NCI-H187 (cell line): ENCODE measurements at places on chromosomes 12 and 14.

DNA sequence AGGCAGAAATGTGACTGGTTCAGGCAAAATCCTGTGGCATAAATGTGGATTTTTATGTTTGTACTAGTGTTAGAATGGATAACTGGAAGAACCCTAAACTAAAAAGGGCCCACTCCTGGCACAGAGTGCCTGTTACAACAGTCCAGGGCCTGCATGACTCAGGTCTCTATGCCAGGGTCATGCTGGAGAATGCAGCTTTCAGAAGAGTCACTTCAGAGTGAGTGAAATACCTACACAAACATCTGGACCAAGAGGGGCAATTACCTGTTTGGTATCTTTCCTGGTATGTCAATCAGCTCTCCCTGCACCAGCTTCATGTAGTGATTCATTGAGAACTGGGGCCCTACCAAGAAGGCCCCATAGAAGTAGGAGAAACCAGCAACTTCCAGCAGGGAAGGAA, 10.0 kb downstream of the EMG1 start:
- no peak for DNase-seq

DNA sequence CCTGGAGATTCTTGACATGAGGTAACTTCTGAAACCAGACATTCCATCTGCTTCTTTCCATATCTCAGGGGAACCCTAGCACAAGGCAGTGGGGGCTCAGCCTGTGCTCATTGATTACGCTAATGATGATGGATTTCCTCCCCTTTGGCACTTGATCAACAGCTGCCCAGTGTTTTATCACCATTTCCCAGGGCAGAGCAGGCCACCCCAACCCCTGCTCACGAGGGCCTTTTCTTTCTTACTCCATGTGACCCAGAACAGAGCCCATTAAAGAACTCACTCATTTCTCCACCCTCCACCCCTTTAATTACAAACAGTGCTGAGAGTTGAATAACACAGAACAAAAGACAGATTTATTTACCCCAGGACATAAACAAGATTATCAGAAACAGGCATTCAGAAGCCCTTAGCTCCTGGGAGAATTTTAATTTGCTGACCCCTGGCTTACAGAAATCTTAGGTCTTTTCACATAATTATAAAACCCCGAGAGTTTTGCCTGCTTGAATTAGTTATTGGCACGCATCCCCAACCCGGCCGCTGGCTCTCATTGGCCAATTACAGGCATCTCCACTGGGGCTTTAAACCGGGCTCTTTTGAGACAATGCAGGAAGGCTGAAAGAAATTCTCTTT, 32.0 kb upstream of the CCDC60 start:
- no peak for DNase-seq

DNA sequence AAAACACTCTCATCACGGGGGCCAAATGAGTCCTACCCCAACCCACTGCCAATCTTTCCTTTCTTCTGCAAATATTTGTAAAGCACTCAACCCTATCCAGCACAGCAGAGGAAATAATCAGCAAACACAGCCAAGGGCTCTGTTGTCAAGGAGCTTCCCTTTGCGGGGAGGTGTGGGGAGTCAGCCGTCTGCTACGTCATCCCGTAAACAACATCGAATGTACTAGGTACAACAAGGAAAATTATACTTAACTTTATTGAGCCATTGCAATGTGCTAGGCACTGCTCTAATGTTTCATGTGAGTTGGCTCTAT, 22.8 kb downstream of the TMEM63C start:
- DNase-seq: peak; percentile 73

DNA sequence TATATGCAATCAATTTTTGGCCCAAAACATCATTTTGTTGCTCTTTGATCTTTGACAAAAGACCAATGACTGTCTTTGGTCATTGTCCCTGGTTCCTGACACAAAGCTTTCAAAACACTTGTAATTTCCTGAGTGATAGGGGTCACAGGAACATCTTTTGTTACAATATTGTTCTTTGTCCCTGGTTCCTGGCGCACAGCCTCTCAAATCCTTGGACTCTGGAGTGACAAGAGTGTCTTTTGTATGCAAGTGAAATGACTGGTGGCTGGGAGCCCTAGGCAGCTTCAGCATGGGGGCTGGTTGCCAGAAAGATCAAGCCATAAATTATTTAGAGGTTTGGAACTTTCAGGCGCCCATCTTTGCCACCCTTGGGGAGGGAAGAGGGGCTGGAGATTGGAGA, 53.9 kb downstream of the DNAH10 start:
- DNase-seq: no peak

DNA sequence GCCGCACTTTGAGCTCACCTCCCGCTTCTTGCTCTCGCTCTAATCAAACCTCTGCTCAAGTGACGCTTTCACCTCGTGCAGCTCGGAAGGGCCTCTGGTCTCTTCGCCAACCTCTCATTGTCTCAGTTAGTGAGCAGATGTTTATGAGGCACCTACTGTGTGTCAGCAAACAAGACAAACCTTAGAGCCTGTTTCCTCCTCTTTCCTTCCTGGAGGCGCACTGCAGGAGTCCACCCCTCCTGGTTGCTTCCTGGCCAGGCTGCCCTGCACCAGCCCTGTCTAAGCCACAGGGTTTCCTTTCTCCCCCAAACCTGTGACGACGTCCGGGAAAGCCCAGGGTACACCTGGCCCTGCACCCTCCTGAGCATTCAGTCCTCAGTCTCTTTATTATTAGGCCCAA, 84.2 kb downstream of the PHETA1 start:
- no peak for DNase-seq

GRCh38 chr14:92225731-92226130, 97.2 kb upstream of the SLC24A4 start:
- no peak for DNase-seq

DNA sequence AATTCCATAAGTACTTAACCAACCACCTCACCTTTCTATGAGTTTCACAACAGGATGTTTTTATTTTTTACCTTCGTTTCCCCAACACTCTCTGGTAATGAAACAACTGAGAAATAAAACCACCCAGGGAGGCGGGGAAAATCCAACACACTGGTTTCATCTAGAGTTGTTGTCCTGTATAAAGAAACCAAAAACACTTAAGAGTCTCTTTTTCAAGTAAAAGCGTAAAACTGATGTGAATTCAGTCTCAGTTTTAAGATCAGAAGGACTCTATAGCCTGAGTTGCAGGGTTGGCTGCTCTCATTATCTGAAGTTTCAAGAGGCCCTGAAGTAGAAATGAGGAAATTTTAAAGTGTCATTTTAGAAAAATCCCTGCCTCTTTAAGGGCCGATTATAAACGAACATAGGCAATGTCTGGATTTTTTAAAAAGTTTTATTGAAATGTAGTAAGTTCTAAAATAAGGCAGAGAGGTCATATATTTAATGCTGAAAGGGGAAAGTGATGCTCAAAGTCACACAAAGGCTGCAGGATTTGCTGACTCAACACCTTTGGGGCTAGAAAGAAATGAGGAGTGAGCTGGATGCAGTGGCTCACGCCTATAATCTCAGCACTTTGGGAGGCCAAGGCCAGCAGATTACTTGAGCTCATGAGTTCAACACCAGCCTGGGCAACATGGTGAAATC, 27.2 kb downstream of the HIGD1C start:
- DNase-seq: no peak

DNA sequence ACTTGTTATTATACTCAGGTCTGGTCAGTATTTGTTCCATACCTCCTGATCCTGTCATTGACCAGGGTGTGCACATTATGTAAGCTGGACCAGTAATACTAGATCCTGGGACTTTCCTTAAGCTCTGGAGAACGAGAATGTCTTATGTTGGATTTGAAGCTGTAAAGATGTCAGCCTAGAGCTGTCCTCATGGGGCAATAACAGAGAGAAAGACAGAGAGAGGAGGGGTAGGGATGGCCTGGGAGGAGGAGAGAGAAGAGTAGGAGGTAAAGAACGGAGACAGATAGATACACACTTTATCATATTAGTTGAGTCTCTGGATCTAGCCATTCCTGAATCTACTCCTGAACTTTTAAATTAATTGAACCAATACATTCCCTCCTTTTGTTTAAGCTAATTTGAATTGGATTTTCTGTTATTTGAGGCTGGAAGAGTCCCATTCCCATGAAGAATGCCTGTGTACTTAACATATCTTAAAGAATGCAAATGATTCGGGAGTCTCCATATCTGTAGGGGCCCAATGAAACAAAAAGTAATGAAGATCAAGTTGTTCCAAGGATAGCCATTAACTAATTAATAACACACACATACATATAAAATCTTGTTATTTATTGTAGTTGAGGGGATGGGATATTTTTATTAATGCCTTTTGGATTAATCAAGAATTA, 55.9 kb downstream of the PLEKHA5 start:
- DNase-seq: no peak

DNA sequence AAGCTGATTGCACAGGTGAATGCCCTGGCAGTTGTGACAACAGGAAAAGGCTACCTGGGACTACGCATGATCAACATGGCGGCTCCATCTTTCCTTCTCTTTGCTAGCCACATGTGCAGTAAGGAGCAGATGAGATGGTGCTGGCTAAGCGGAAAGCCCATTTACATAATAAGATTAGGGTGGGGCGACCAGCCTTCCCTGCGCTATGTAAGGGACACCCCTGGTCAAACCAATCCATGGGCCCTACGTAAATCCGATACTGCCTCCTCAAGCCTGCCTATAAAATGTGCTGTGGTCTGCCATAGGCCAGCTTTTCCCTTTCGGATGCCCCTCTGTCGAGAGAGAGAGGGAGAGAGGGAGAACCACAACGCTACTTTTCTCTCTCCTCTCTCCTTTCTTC, 31.0 kb upstream of the BTG1 start:
- DNase-seq: no peak

GRCh38 chr14:39680777-39681176, 248.5 kb upstream of the FBXO33 start:
- DNase-seq: no peak

DNA sequence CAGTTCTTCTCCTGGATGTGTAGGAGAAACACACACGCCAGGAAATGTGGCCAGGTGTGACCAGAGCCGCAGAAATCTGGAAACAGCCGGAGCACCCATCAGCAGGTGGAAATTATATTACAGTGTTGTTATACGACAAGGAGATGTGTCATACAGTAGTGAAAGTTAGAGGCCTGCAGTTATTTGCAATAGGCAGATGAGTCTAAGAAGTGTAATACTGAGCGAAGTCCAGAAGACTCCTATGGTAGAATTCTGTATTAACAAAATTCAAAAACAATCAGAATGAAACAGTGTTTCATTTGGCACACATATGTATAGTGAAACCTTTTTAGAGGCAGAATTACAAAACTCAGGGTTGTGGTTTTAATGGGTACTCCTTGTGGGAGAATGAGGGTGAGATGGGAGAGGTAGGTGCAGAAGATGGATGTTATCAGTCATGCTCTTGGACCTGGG, 39.3 kb upstream of the AMN start:
- no peak for DNase-seq

DNA sequence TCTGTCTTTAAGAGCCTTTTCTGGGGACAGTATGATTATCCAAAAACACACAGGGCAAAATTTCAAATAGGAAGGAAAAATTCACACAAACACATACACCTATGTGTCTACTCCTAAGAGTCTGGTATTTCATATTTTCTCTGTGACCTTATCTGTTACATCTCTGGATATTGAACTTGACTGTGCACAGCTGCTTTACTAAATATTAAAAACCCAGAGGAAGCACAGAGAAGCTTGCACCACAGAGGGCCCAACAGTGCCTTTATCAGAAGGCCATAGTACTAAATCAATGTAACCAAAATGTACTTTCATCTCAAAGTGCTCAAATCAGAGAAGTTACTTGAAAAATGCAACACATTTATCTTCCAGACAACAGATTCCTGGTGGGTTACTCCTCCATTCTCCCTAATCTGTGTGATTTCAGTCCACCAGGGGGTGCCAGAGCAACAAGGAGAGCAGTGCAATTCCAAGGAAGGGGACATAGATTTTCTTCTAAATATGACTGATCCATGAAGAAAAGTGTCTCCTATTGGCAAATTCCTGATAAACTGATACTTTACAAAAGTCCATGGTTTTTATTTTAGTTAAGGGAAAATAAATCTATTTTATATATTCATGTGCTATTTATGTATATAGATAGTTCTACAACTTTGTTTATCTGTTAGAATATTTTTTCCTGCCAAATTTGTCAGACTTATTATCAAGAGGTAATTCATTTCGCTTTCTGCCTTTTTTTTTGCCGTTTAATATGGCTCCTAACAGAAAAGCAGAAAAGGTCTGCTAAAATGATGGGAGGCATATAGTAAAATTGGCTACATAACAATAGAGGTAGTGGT, 617.6 kb downstream of the LRFN5 start:
- DNase-seq: peak; percentile 61

DNA sequence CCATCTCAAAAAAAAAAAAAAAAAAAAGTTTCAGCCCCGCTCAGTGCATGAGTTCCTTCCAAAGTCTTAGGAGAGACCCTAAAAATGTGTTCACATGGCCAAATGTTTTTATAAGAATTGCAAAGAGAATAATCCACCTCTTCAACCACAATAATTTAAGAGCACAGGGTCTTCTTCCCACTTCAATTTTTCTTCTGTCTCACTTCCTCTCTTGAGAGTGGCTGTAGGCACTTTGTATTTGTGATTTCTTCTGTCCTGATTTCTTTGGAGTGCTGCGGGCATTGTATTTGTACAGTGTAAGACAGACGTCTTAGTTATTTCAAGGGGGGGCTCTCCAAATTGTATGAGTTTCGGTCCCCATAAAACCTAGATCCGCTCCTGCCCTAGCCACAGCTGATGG, 58.3 kb downstream of the C12orf56 start:
- no peak for DNase-seq

DNA sequence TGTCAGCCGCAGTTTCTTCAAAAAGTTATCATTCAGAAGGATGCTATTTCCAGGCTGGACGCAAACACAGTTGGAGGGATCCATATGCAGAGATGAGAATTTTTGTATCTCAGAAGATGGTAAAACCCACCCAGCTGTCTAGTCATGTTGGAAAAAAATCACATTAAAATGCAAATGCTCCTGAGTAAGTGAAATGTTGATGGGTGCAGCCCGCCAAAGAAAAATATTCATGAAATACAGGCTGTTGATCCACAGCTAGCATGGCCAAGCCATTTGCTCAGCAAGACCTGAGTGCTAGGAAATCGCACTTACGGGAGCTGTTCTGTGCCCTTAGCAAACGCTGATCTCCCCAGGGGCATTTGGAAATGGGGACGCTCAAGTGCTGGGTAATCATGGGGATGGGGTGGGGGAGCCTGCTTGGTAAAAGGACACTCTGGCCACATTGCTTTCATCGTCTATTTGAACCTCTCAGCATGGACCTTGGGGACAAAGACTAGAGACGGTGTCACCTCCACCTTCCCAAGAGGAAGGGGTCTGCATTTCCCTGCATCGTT, 25.7 kb downstream of the TUNAR start:
- no peak for DNase-seq

DNA sequence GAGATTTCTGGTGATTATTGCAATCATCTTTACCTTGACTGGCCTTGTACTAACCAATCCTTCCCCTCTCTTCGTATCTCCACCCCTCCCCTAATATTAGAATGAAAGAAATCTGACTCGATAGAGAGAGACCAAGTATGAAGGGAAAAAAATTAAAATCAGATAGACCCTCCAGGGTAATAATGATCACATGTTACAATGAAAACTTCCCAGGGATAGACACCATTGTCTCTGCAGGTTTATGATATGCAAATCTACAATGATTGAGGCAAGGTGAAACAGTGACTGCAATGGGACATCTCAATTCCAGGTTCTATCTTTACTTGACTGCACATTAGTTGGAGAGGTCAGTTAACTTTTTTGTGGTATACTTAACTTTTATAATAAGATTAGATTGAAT, 1.5 kb upstream of the NFKBIA start:
- no peak for DNase-seq
